Fibroblast of skin of right quadriceps (primary cell): ENCODE measurements at places on chromosomes 11 and 22.

DNA sequence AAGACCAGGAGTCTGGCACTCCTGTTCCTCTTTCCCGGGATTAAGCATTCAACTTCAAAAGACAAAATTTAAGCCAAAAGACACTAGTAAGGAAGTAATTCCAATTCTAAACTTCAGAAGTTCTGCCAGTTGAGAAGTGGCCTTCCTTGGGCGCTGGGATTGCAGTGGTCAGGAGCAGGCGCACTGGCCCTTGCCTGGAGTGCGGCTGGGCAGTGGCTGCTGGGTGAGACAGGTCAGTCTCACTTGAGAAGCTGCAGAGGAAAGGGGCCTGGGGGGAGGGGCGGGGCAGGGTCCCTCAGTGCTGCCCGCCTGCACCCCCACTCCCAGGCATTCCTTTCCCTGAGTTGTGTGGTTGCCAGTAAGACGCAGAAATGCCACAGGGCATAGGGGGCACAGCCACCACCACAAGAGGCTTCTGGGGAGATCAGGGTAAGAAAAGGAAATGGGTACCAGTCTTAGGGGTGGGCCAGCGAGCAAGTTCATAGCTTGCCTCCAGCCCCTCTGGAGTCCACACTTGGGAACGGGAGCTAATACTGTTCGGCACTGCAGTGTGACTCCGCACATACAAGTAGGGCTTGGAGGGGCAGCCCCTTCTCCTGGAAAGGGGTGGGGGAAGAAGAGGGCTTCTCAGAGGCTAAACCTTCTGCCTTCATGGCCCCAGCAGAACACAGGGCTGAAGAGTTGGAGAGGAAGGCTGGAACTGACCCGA, 5.5 kb downstream of the MRPL49 start:
- DNase-seq: no peak

DNA sequence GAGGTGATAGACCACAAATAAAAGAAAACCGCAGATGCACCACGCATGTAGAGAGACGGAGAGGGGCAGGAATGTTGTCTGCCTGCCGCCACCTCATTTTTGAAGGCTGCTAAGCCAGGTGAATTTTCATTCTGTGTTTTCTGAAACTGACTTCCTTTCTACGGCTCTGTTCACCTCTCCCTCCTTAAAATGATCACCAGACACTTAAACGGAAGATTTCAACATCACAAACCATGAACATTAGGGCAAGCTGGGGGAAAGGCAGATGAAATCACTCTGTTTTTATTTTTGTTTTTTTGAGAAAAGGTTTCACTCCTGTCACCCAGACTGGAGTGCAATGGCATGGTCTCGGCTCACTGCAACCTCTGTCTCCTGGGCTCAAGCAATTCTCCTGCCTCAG, 232.4 kb downstream of the MIAT start:
- peak; percentile 38 for DNase-seq

GRCh38 chr11:92717240-92717639, 252.2 kb upstream of the MTNR1B start:
- no peak for DNase-seq

DNA sequence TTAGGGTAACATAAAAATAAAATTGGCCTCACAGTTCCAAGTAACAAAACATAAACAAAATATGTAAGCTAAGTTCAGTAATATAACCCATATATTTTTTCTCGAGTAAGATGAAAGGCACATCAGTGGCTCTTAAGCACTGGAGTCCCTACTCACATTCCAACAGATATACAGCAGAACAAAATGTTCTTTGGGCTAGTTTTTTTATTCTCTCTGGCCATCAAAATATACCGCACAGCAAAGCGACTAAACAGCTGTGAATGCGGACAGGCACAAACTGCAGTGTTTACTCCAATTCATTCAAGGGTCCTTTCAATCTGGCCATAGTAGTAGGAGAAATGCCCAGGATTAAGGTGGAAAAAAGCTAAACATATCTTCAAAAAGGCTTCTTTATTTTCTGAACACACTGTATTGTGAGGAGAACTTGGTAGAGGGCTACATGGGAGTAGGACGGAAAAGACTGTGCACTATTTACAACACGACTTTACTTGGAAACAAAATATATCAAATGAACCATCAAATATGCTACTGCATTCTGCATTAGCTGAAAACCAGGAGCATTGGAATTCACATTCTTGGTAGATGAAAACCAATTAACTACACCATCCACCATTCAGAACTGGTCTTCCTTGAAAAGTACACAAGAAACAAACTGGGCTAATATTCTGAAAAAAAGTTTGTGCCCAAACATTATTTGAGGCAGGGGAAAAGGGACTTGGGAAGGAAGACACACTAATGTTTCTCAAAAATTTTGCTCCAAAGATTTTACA, 4.4 kb downstream of the CDON start:
- DNase-seq: no peak

GRCh38 chr11:121352251-121352891, 59.8 kb downstream of the SC5D start:
- DNase-seq: no peak

- DNase-seq: no peak
Measured at GRCh38 chr11:91786097-91786496, 438.5 kb upstream of the FAT3 start.

GRCh38 chr22:25404556-25404927, 159.9 kb upstream of the GRK3 start:
- no peak for DNase-seq

DNA sequence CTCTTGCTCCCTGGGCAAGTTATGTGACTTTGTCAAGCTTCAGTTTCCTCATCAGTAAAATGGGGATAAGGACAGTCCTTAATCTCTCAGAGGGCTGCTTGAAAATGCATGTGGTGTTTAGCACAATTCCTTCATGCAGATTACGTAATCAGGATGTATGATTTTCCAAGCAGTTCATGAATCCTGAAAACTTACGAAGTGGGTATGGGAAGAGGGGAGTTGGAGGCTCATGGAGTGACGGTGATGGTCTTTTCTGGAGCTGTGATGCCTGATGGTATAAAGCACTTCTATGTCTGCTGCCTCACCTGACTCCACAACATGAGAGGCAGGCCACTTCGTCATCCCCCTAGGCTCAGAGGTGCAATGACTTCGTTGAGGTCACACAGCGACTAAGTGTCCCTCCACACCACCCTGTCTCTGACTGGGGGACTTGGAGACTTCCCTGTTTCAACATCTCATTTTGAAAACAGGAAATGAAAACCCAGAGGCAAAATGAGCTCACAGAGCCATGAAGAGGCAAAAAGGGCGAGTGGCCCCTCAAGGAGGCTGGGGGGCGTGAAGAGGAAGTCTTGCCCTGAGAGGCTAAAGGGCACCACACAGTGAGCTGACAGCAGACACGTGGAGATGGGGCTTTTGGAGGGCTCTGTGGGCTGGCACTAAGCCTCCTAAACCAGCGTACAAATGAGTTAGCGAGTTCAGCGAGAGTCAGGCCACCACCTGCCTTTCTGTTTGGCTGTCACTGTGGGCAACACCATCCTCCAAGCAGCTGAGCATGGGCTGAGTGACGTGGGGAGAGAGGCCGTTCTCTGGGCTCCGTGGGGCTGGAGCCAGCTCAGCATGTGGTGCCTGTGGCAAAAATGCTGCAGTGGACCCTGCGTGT, 10.1 kb downstream of the MCM5 start:
- no peak for DNase-seq
